Islet precursor cell (in vitro differentiated cells): ENCODE measurements at places on chromosomes 2 and 18.

DNA sequence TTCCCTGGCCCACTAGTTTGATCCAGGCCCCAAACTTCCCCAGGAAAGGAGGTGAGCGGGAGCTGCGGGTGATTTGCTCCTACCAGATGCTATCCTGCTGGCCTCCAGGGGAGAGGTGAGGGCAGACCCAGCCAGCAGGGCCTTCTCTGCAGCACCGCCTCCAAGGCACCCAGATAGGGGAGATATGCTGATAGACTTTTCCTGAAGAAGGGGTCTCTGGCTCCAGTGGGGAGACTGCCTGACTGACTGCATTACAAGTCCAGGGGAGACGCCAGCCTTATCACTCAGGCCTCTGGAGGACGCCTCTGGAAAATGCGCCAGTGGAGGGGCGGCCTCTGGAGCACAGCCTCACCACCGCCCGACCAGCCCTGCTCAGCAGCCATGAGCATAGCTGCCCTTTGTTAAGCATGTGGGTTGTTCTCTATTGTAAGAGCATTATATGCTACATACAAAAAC, 60.6 kb upstream of the SMAD7 start:
- peak; percentile 64 for DNase-seq

GRCh38 chr2:21358976-21359375, 235.2 kb downstream of the TDRD15 start:
- no peak for DNase-seq

- DNase-seq, result no peak
Measured at GRCh38 chr2:82013641-82014040, 1709.1 kb upstream of the LRRTM1 start.

DNA sequence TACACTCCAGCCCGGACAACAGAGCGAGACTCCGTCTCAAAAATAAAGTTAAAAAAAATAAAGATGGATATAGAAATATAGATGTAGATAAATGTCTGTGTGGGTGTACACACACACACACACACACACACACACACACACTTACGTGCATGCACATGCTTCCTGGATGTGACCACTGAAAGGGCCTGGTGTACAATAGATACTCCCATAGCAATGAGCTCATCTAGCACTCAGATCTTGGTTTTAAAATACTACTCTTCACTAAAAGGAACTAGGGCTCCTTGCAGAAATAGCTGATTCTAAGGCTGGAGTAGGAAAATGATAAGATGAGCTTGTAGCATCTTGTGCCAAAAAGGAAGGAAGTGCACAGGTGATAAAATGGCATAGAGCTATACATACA, 39.1 kb downstream of the ROCK2 start:
- DNase-seq, result no peak

- peak; percentile 91 for DNase-seq
Measured at GRCh38 chr2:44291281-44292248, 16.3 kb downstream of the SLC3A1 start.

DNA sequence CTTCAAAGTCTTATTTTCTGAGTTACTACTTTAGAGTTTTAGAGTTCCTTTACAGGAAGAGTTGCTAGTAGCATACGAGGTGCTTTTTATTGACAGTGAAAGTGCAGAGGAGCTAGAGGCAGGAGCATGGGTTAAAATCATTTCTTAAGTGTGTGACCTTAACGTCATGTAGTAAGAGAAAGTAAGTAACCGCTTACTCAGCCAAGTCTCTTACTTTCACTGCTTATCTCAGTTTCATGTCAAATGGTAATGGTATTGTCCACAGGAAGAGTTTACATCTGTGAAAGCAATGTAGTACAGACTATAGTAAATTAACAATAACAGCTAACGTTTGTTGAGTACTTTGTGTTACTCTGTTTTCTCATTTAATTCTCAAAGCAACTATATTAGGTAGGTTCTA, 12.6 kb downstream of the NDUFAF7 start:
- DNase-seq, result no peak

DNA sequence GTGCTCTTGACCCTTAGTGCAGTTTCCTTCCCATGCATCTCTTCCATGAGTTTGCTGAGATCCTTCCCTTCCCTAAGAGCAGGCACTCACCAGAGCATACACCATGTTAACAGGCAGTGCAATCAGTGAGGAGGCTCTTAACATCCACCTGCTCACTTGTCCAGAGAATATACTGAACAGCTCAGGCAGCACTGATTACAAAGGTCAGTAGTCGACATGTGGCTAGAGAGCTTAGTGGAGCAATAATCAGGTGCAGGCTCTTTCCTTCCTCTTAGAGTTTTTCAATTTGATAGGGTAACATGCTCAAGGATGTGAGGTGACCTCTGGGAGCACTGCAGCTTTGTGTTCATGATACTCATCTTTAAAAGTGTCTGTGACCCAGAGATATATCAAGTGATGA, 144.1 kb upstream of the SETBP1 start:
- peak; percentile 62 for DNase-seq
